ENCODE measurements at places on chromosomes 6 and 20. TPM values are rescaled to one million over a fixed set of nuclear protein-coding genes. Genes with fewer than 3 reads are reported as not detected.

CCN6 gene
- not detected for total RNA-seq

RANBP9 gene
- 29.9 TPM for total RNA-seq

ECT2L gene
- total RNA-seq = 0.70 TPM

PACRG gene
- total RNA-seq = 7.4 TPM

SLC16A10 gene
- total RNA-seq = 8.6 TPM

CST1 gene
- not detected for total RNA-seq

LY6G5C gene
- total RNA-seq = 1.3 TPM

ENPP1 gene
- 2.2 TPM for total RNA-seq

RSPO4 gene
- not detected for total RNA-seq

ADGRF5 gene
- total RNA-seq = 41.1 TPM

HTR1E gene
- total RNA-seq = not detected

PTCRA gene
- not detected for total RNA-seq

LAMA5 gene
- 79.6 TPM for total RNA-seq

SCRT2 gene
- not detected for total RNA-seq

HRH3 gene
- not detected for total RNA-seq

PBOV1 gene
- not detected for total RNA-seq

SMLR1 gene
- not detected for total RNA-seq

CTAGE9 gene
- not detected for total RNA-seq

OPN5 gene
- not detected for total RNA-seq

KCNQ2 gene
- total RNA-seq = 0.89 TPM

PAK5 gene
- total RNA-seq = not detected

NKAIN2 gene
- total RNA-seq = 0.22 TPM

ZNF292 gene
- 29.4 TPM for total RNA-seq

TREML2 gene
- total RNA-seq = not detected

DDO gene
- 31.1 TPM for total RNA-seq

RWDD1 gene
- total RNA-seq = 65.2 TPM

HTR1B gene
- not detected for total RNA-seq

GPX5 gene
- not detected for total RNA-seq

HSP90AB1 gene
- 853 TPM for total RNA-seq

TP53TG5 gene
- 1.2 TPM for total RNA-seq

ZC2HC1B gene
- total RNA-seq = not detected

C6orf163 gene
- 1.6 TPM for total RNA-seq

BFSP1 gene
- total RNA-seq = 0.73 TPM

KCNQ5 gene
- not detected for total RNA-seq

TSHZ2 gene
- total RNA-seq = 4.9 TPM

ARG1 gene
- total RNA-seq = not detected

COL20A1 gene
- not detected for total RNA-seq

ELOVL2 gene
- 1.1 TPM for total RNA-seq

RAET1L gene
- total RNA-seq = not detected

ASIP gene
- total RNA-seq = 18.9 TPM

All from Right ventricle myocardium superior (tissue), 1 donor.